ENCODE measurements at places on chromosomes 6 and 20.

DNA sequence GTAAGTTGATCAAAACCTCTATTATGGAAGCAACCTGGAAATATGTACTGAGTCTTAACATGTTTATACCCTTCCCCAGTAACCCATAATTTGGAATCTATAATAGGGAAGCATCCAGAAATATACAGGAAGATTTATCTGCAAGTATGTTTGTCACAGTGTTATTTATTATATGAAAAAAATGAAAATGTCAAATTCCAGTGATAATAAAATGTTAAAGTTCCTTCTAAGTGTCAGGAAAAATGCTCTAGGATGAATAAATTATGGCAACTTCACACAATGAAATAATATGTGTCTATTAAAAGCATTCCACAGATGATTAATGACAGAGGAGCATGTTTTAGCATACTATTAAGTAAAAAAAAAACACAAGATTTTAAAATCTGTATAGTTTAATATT lies 237.7 kb upstream of the PRND start:
- H3K4me1 ChIP-seq = no peaks in the 10 kb centered on the region
- H3K36me3 ChIP-seq = no peaks in the 10 kb centered on the region
- ATAC-seq = no peak
- H3K4me3 ChIP-seq = no peak overlapping the region

- no peaks in the 10 kb centered on the region for H3K36me3 ChIP-seq
- H3K4me1 ChIP-seq = peaks cover 3% of the 10 kb centered on the region
- no peak for ATAC-seq
- no peaks in the 10 kb centered on the region for H3K27me3 ChIP-seq
- no peak overlapping the region for H3K27ac ChIP-seq
Measured at GRCh38 chr6:47195011-47195650, 114.6 kb downstream of the TNFRSF21 start.

DNA sequence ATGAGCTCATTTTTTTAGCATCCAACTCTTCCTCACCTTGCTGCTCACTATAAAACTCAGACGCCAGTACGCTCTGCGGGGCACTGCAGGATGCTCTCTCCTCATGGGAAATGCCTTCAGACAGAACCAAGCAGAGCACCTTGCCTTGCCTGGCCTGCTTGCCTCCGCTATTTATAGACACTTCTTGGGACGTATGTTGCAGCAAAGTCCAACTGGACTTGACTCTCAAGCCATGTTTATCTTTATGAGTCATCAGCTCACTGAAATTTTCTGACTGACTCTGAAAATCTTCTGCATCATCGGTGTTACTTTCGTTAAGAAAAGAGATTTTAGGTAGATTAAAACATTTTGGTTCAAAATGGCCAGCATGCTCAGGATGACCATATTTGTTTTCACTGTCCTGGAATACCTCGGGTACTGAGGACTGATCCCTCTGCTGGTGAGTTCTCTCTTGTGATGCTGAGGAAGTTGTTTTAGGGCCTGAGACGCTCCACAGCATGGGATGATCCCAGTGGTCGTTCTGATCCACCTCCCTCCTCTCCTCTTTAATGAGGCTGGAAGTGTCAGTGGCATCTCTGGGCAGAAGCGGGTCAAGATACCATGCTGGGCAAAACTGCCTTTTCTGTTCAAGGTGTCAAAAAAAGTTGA lies 204.5 kb downstream of the KIF16B start:
- no peak overlapping the region for H3K4me3 ChIP-seq
- H3K27ac ChIP-seq = no peak overlapping the region
- peak; percentile 60 for ATAC-seq
- H3K4me1 ChIP-seq = peaks cover 10% of the 10 kb centered on the region

DNA sequence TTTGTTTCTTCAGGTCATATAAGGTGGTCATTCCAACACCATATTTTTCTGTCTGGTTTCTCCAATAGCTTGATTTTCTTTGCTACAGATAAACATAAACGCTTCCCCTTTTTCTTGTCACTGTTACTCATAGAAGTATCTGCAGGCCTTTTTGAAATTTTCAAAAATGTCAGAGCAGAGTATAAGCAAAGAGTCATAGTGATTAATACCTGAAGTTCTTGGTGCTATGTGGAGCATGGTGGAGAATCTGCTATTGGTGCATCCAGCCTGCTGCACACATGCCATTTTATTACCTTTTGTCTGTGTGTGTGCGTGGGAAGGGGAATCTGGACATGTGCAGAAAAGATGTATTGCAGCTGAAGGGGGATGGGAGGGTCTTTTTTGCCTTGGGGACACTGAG lies 19.7 kb downstream of the STX11 start:
- H3K4me3 ChIP-seq = no peak overlapping the region
- no peaks in the 10 kb centered on the region for H3K36me3 ChIP-seq
- no peaks in the 10 kb centered on the region for H3K27me3 ChIP-seq
- H3K27ac ChIP-seq = no peak overlapping the region

DNA sequence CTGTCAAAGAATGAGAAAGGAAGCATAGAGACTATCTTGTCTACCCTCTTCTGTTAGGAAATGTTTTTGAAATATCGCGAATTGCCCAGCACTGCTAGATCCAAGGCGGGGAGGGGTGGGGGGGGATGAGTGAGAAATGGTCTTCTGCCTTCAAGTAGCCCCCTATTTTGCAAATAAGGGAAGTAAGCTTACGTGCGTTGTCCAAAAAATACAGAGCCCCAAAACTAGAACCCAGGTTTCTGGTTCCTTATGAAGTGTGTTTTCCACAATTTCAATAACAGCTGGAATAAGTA lies 923 bp upstream of the ILRUN start:
- no peaks in the 10 kb centered on the region for H3K36me3 ChIP-seq
- peak overlapping the region; percentile 92 for H3K27ac ChIP-seq
- no peaks in the 10 kb centered on the region for H3K27me3 ChIP-seq
- peak overlapping the region; percentile 75 for H3K4me3 ChIP-seq

DNA sequence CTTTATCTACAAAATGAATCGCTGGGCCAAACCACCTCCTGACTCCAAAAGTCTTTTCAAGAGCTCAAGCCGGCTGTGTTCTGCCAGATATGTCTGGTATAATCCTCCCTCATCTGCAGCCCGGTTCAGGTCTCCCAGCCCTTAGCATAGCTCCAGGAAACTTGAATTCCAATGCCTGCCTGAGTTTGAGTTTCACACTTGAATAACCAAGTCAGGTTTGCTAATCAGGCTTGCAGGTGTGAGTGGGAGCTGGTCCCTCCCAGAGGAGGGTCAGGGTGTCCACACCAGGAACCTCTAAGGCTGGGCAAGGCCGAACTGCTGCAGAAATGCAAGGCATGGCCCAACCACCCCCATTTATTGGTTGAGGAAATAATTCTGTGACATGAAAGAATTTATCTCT lies 96.6 kb downstream of the TMEM242 start:
- H3K4me3 ChIP-seq = no peak overlapping the region
- ATAC-seq = no peak
- peaks cover 3% of the 10 kb centered on the region for H3K4me1 ChIP-seq
- peak overlapping the region; percentile 89 for H3K27ac ChIP-seq

GRCh38 chr6:133555685-133556084 lies 314.5 kb downstream of the EYA4 start:
- H3K27ac ChIP-seq = no peak overlapping the region
- H3K4me1 ChIP-seq = peaks cover 19% of the 10 kb centered on the region

DNA sequence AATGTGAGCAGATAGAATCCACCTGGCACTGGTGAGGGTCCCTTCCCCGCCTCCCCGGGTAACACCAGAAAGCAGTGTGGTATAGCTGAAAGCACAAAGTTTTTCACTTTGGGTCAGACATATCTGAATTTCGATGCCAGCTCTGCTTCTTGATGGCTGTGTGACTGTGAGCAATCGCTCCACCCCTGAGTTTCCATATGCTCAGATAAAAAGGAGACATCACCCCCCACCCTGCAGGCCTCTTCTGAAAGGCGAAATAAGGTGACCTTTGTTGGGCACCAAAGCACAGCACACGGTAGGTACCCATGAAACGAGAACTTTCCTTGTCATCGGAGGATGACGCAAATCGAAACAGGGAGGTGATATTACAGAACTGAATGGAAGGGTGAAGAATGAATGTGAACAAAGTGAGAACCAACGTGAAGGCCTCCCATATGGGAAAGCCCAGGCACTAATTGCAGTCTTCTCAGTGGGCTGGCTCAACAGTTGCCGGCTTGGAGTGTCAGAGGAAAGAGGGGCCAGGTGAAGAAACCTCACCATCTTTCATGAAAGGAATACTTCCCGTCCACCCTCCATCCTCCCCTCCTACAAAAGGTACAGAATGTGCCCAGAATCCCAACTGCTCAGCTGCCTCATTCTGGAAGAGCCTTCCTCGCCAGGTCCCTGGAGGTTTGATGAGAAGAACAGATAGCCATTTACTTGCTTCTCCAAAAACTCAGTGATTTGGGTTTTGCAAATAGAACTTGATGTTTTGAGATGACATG lies 61.8 kb downstream of the NFATC2 start:
- no peak for ATAC-seq
- no peaks in the 10 kb centered on the region for H3K27me3 ChIP-seq
- H3K27ac ChIP-seq = no peak overlapping the region
- H3K4me1 ChIP-seq = no peaks in the 10 kb centered on the region

DNA sequence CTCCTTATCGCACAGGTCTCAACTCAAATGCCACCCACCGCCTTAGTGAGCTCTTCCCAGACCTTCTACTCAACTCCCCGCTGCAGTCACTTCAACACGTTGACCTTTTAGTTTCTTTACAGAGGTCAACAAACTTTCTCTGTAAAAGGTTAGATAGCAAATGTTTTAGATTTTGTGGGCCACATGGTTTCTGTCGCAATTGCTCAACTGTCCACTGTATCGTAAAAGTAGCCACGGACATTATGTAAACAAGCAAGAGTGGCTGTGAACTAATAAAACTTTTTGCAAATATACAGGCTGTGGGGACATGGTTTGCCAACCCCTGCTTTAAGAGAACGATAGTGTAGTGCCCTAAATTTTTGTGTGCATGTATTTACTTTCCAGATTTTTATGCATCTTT lies 247.6 kb upstream of the TSHZ2 start:
- H3K4me1 ChIP-seq = no peaks in the 10 kb centered on the region
- H3K27me3 ChIP-seq = no peaks in the 10 kb centered on the region
- no peak overlapping the region for H3K27ac ChIP-seq
- H3K36me3 ChIP-seq = no peaks in the 10 kb centered on the region
- no peak overlapping the region for H3K4me3 ChIP-seq
- ATAC-seq = no peak

- no peak overlapping the region for H3K4me3 ChIP-seq
- no peak for ATAC-seq
- H3K4me1 ChIP-seq = no peaks in the 10 kb centered on the region
- H3K27me3 ChIP-seq = no peaks in the 10 kb centered on the region
Measured at GRCh38 chr20:19009081-19009688, 195.6 kb downstream of the SCP2D1 start.

DNA sequence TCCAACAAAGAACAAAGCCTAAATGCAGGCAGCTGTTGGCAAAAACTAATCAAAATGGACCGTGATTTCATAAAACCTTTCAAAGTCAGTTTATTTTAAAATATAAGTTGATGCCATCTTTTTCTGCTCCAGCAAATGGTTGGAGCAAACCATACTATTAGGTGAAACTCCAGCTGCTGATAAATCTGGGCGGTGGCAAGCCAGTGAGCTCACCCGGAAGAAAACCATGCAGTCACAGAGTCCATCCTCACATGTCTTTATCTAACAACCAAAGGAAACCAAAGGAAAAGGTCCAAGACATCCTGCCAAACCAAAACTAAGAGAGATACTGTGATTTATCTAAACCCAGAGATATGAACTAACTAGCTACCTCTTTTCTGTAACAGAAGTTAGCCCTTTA lies 72.6 kb downstream of the HIVEP2 start:
- no peaks in the 10 kb centered on the region for H3K27me3 ChIP-seq
- H3K36me3 ChIP-seq = no peaks in the 10 kb centered on the region
- H3K27ac ChIP-seq = peak overlapping the region; percentile 65
- H3K4me1 ChIP-seq = peaks cover 44% of the 10 kb centered on the region

DNA sequence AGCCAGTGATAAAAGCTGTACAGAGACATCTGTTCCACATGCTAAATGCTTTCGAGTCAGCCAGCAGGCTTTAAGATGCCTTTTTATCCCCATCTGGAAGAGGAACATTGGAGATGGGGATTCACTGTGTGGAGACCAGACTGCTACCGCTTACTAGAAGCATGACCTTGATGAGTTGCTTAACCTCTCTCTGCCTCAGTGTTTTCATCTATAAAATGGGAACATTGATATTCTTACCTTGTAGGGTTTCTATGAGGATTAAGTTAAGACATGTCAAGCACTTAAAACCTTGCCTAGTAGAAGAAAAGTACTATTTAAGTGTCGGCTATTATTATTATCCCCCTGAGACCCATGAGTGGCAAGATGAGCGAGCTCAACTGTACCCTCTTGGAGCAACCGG lies 165.3 kb upstream of the SNX9 start:
- H3K4me3 ChIP-seq = no peak overlapping the region
- no peak overlapping the region for H3K27ac ChIP-seq
- no peaks in the 10 kb centered on the region for H3K4me1 ChIP-seq
- peaks cover 47% of the 10 kb centered on the region for H3K36me3 ChIP-seq
- ATAC-seq = no peak
- H3K27me3 ChIP-seq = no peaks in the 10 kb centered on the region

- H3K27ac ChIP-seq = no peak overlapping the region
- no peaks in the 10 kb centered on the region for H3K27me3 ChIP-seq
- no peaks in the 10 kb centered on the region for H3K4me1 ChIP-seq
- no peak for ATAC-seq
- no peaks in the 10 kb centered on the region for H3K36me3 ChIP-seq
- no peak overlapping the region for H3K4me3 ChIP-seq
Measured at GRCh38 chr6:159572439-159573110, 120.5 kb downstream of the SOD2 start.

DNA sequence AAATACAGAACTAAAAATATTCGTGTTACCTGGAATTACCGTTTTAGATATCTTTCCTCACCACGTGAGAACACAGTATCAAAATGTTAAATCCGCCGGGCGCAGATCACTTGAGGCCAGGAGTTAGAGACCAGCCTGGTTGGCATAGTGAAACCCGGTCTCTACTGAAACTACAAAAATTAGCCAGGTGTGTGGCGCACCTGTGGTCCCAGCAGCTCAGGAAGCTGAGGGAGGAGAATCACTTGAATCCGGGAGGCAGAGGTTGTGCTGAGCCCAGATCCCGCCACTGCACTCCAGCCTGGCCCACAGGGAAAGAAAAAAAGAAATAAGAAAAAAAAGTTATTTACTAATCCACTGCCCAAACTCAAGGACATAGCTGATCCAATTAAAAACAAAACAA lies 4.8 kb upstream of the DDX43 start:
- ATAC-seq = no peak
- no peaks in the 10 kb centered on the region for H3K36me3 ChIP-seq

DNA sequence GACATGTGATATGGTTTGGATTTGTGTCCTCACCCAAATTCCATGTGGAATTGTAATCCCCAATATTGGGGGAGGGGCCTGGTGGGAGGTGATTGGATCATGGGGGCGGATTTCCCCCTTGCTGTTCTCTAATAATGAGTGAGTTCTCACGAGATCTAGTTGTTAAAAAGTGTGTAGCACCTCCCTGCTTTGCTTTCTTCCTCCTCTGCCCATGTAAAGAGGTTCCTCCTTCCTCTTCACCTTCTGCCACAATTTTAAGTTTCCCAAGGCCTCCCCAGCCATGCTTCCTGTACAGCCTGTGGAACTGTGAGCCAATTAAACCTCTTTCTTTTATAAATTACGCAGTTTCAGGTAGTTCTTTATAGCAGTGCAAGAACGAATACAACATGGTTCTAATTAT lies 2.1 kb upstream of the ZNF451 start:
- peaks cover 23% of the 10 kb centered on the region for H3K4me1 ChIP-seq
- no peak for ATAC-seq

Measured in gastroesophageal sphincter (tissue), 4 donors.